A673 (cell line): ENCODE measurements at places on chromosomes 5 and 9. TPM values are rescaled to one million over a fixed set of nuclear protein-coding genes. Genes with fewer than 3 reads are reported as not detected.

DNA sequence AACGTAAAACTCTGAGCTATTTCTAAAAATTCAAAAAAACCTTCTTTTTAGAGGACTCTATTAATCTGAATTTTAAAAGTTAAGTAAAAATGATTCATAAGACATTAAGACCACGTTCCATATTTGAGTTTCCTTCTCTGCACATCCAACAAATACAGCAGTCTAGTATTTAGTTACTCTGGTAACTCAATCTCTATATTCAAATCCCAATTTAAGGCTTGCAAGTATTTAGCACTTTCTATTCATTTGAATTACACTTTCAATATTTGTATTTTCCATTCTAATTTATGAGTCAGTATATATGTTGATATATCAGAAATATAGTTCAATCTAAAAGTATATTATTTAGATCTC is 17.7 kb downstream of the RFX3 start:
- no peak for DNase-seq

- DNase-seq = peak; percentile 48
Measured at GRCh38 chr5:137310051-137310730, 188.9 kb downstream of the SPOCK1 start.

DNA sequence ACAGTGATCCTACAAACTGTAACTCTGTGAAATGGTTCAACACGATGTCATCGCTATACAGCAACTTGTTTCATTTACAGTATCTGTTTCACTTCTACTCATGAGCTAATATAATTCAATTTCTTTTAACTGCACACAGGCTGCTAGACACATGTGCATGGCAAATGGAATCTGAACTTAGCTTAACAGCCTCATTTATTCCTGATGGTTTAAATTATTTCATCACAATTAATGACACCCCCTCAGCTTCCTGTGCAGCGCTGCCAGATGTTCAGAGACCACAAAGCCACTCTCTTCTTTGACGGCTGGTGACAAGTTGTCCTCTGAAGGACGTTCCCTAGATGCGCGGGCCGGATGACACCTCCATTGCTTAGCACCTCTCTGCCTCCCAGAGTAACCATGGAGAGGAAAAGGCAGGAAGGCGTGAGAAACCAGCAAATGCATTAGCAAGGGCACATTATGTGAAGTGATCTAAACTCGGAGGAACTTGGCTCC is 191.1 kb downstream of the BNC2 start:
- peak; percentile 21 for DNase-seq

Gene DOK3
- total RNA-seq = 13.1 and 15.0 TPM in 2 replicates

Gene ESM1
- not detected in 2 replicates for total RNA-seq

DNA sequence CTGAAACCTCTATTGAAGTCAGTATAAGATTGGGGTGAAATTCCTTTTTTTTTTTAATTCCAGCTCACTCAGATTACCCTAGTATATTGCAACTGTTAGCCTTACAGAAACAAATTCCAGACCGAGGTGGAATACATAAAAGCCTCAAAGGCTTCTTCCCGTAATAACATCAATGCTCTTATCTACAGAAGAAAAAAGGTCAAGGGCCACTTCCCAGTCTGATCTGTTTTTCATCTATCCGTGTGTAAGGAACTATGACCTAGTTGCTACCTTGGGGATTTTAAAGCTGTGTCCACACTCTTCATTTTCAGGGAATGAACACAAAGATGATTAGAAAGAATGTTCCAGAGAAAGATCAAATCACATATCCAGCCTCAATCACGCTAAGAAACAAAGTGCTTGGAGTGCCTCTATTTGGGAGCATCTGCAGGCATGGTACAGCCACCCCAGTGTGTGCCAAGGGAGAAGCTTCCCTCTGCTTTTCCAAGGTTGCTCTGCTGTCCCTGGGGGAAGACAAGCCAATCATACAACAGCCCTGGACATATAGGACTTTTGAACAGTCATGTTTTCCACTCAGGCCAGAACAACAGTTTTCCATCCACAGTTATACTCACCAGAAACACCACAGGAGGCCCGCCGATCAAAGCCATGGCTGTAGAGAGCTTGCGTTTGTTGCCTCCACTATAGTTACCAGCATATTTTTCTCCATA is 23.5 kb downstream of the NIPSNAP3B start:
- no peak for DNase-seq

DNA sequence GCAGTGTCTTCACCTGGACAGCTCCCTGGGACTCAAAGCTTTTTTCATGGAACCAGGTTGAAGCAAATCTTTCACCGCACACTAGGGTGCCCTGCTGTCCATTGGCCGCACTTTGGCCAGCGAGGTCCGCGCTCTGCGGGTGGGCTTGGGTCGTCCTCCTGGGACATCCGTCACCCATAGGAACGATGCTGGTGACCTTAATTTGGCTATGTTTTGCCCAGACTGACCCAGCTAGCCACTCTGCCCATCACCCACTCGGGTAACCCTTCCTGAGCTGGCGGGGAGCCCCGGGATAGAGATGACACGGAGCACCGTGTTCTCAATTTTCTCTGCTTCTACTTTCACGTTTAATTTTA is 25.9 kb downstream of the ZDHHC11B start:
- no peak for DNase-seq

DNA sequence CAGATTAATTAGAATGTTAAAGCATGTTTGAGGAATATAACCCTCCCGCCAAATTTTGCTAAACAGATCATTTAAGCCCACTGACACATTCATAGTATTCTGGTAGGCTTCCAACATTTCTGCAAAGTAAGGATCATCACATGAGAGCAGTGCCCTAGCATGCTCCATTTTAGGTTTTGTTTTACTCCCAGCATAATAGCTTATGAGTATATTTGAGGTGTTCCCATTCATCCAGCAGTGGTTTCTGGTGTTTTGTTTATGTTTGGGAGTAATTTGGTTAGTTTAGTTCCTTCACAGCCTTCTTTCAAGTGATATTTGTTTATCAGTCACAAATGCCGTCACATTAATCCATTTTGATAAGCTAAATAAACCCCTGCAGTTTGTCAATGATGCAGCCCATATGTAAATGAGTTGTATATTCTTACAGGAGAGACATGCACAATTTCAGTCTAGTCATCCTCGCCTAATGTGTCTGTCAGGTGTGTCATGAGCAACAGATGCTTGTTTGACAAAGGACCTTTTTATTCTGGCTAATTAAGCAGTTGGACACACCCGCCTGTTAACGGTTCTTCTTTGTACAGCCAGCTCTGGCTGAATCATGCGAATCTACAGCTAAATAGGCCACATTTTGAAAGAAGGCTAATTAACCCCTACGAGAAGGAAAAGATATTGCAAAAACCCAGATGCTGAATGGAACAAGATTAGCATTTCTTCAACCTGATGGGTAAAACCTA is 124.4 kb downstream of the RFX3 start:
- DNase-seq = peak; percentile 22

- no peak for DNase-seq
Measured at GRCh38 chr5:152592416-152592815, 187.3 kb upstream of the NMUR2 start.

DNA sequence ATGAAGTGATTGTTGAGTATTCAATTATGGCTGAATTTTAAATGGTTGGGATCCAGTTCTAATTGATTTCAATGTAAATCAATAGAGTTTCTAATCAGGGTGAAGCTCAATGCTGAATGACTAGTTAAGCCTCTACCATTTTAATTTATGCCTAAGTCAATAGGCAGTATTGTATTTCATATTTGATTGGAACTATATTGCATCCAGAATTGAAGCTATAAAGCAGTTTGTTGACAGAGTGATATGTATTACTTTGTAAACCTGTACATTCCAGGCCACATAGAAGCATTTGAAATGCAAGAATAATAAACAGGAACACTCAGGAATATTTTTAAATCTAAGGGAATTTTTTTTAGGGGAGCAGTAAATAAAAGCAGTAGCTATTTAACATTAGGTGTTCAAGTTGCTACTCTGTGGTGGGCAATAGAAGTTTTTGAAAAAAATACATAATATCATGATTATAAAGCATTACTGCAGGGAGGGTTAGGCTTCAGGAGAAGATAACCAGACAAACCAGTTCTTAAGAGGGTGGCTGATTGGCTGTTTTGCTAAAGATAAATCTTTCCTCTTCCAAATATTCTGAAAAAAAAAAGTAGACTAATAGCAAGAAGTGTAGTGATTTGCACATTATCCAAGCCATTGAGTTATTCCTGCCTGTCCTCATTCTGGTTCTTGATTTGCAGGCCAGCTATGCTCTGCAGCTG is 492.0 kb upstream of the MEF2C start:
- no peak for DNase-seq

GRCh38 chr5:82523633-82524032 is 245.5 kb upstream of the RPS23 start:
- no peak for DNase-seq

Gene NPR2
- 4.7 and 9.1 TPM in 2 replicates for total RNA-seq

Gene SV2C
- 3.1 and 4.1 TPM in 2 replicates for total RNA-seq

- peak; percentile 67 for DNase-seq
Measured at GRCh38 chr9:12930906-12931305, 156.1 kb downstream of the LURAP1L start.

DNA sequence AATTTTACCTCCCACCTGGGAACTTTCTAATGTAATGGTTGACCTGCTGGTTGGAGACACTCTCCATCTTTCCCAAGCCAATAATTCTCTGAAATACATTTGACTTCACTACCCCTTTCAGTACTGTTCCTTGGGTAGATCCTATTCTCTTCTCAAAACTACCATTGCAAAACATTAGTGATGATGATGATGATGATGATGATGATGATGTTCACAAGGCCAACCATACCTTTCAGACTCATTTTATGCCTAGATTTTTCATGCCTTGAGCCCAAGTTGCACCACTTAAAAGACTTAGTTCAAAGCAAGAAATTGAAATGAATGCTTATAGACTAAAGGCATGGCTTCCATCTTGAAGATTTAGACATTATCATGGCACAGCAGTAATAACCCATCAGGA is 1141.1 kb upstream of the DMAC1 start:
- no peak for DNase-seq

Gene TAS2R1
- total RNA-seq = not detected in 2 replicates

Gene LHX2
- 0.17 and 0.26 TPM in 2 replicates for total RNA-seq

GRCh38 chr5:145752947-145753346 is 82.2 kb downstream of the PRELID2 start:
- DNase-seq = peak; percentile 49

DNA sequence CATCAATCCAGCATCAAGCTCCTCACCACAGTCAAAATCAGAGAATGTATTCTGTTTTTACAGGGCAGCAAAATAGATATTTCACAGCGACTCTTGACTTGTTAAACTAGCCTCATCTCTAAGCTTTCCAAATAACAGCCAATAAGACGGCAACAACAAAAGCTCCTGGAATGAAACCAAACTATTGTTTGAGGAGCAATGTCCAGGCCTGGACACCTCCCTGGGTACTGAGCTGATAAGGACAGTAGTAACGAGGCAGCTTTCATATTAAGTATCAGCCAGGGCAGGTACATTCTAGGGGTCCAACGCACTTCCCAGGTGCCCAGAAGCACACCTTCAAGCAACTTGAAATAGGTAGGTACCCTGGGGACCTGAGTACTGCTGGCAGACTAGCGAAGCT is 260.3 kb downstream of the ENC1 start:
- DNase-seq = no peak

GRCh38 chr5:139368613-139369012 is 14.5 kb downstream of the SLC23A1 start:
- peak; percentile 39 for DNase-seq

Gene EFNA5
- 14.0 and 16.7 TPM in 2 replicates for total RNA-seq

Gene CCDC180
- total RNA-seq = 0.34 and 0.66 TPM in 2 replicates

Gene SPATA31E1
- total RNA-seq = not detected in 2 replicates

GRCh38 chr9:26301659-26302058 is 590.9 kb downstream of the CAAP1 start:
- no peak for DNase-seq

DNA sequence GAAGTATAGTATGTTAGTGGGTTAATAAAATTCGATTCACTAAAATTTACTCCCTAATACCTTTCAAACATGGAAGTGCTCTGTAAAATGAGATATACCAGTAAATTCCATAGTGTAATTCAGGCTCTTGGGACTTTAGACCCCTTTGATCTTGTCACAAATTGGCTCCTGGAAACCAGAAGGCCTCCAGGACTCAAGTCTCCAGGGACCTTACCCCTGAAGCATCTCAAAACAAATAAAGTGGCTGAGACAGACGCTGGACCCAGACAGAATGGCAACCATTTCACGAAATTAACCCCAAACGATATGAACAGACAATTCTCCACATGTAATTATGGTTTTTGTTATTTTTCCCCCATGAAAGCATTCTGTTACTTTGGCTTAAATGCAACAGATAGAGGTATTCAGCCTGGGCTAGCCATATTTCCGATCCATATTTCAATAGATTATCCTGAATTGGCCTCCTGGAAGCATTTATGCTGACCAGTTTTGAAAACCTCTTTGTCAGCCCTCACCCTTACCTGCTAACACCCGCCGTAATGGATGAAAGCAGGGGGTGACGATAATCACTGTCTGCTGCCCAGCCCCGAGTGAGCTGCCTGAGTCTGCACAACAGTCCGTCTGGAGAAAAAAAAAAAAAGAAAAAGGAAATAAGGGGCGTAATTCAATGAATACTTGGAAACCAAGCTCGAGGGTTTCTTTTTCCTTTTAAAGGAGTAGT is 34.1 kb upstream of the EFNA5 start:
- DNase-seq = no peak

Gene SLC6A19
- total RNA-seq = not detected in 2 replicates

Gene QRFP
- not detected in 2 replicates for total RNA-seq

DNA sequence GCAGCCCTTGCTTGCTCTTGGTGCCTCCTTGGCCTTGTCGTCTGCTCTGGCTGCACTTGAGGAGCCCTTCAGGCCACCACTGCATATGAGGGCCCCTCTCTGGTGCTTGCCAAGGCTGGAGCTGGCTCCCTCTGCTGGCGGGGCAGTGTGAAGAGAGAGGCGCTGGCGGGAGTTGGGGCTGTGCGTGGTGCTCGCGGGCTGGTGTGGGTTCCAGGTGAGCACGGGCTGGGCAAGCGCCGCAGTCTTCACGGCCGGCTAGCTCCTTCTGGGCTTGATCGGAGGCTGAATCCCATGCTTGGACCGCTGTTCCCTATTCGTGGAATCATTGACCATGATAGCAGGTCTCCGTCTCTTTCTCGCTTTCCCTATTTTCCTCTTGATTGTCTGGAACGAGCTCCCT is 56.5 kb downstream of the XRCC4 start:
- DNase-seq = no peak

Gene CYSRT1
- 0.37 TPM in 1 of 2 replicates, not detected in the other for total RNA-seq

DNA sequence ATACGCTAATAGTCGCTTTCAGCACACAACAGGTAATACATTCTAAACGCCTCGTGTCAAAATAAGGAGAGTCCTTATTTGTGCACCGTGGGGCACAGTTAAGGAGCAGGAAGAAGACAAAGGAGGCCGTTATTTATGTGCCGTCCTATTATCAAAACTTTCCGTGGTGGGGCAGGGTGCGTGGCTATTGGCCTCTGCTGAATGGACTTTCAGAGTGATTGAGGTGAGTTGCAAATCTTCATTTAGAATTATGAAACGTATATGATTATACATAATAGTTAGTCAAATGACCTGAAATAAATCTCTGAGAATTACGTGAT is 833 bp downstream of the C5orf24 start:
- no peak for DNase-seq

Gene APBA1
- 0.13 and 0.15 TPM in 2 replicates for total RNA-seq
